Mucosa of gallbladder (tissue), 1 donor: ENCODE measurements at places on chromosomes 3 and 15. TPM values are rescaled to one million over a fixed set of nuclear protein-coding genes. Genes with fewer than 3 reads are reported as not detected.
A peak's percentile ranks its signal among the peaks of the same experiment; 100 is the strongest.

Gene PPP2R3A
- 16.9 TPM for total RNA-seq

Gene MIX23
- total RNA-seq, result 23.3 TPM

Gene SMAD6
- total RNA-seq, result 50.5 TPM

Gene SEMA4B
- 79.7 TPM for total RNA-seq

Gene SLC2A2
- total RNA-seq, result 22.4 TPM

Gene C3orf20
- not detected for total RNA-seq

Gene SETMAR
- total RNA-seq, result 21.9 TPM

Gene FBLN2
- total RNA-seq, result 44.3 TPM

Gene GAP43
- total RNA-seq, result 1.8 TPM

Gene POLQ
- 0.37 TPM for total RNA-seq

Gene TMEM207
- total RNA-seq, result not detected

- no peak for DNase-seq
These were observed 345.9 kb upstream of the TPRG1 start for GRCh38 chr3:188825901-188826300.

- no peak for DNase-seq
These were observed 117.1 kb upstream of the GOLIM4 start for GRCh38 chr3:168212664-168213285.

GRCh38 chr3:15319575-15319974 is 12.8 kb downstream of the SH3BP5 start:
- no peak for DNase-seq

DNA sequence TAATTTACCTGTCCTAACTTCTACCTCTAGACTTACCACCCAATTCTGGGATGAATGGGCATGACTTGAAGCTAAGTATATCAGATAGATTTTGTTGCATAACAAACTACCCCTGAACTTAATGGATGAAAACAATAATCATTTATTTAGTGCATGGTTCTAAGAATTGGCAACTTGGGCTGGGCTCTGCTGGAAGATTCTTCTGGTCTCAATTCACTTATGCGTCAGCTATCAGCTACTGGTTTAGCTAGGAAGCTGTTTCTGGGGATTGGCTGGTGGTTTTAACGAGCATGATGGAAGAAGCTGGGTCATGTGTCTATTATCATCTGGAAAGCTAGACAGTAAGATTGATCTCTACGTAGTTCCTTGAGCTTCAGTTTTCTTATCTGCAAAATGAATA is 77.3 kb upstream of the LMCD1 start:
- DNase-seq, result no peak

- peak; percentile 86 for DNase-seq
These were observed 14.9 kb downstream of the LIPH start for GRCh38 chr3:185537369-185537970.

DNA sequence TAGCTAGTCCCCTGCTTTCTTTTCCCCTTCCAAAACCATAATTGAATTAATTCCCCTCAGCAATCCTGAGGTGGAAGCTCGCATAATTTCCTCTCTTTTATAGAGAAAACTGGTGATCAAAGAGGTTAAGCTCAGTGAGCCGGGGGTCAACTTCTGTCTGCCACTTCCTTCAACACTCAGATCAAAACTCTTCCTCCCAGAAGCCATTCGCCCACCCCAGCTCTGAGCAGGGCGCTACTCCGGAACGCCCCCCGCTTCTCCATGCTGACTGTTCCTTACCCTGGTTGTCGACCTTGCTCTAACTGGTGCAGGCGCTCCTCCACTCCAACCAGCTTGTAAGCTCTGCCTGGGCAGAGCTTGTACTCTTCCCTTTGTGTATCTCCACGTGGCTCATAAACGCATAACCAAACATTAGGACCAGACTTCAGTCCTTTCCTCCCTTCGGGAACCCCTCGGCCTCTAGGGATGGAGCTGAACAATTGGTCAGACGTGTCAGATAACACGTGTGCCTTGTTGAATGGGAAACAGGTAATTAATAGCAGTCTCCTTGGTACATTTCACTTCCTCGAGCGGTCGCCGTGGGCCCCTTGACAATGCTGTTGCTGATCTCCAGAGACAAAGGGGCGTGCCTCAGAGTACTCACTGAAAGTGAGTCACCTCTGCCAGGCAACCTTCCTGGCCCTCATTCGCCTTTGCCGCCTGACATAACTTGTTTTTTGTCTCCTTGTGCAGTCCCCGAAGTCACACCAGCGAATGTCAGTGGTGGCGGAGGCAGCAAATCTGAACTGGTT is 71.8 kb downstream of the IL5RA start:
- peak; percentile 32 for DNase-seq

DNA sequence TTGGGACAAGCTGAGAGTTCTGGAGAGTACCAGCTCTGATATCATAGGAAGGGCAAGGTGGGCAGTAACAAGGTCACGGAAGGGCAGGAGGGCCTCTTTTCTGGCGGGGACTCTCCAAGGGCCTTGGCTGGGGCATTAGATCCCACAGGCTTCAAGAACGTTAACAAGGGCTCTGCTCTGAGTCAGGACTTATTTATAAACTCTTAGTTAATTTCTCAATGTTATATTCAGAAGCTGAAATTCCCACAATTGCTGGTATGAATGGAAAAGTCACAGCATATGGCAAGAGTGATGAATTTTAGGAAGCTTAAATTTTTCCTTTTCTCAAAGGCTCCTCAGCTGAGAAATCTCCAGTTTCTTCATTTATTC is 320.2 kb upstream of the TBC1D5 start:
- DNase-seq, result no peak

GRCh38 chr15:69893863-69894262 is 203.9 kb downstream of the TLE3 start:
- DNase-seq, result peak; percentile 20

DNA sequence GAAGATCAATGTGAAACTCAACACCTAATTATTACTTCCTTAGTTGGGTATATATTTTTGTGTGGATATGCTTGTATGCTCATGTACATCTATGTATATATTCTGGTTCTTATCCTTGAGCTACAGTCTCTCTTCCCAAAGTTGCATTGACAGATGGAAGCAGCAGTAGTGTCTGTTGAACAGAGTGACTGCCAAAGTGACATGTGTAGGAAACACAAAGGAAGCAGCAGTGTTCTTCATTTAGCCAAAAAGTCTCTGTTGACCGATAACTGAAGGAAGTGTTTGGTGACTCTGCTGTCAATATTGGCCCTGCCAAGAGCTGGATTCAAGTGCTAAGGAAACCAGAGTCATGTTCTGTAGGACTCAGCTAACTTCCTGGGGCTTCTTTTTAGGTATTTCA is 123.8 kb downstream of the C3orf70 start:
- no peak for DNase-seq

- no peak for DNase-seq
These were observed 17.1 kb downstream of the ZBED2 start for GRCh38 chr3:111577798-111578685.

DNA sequence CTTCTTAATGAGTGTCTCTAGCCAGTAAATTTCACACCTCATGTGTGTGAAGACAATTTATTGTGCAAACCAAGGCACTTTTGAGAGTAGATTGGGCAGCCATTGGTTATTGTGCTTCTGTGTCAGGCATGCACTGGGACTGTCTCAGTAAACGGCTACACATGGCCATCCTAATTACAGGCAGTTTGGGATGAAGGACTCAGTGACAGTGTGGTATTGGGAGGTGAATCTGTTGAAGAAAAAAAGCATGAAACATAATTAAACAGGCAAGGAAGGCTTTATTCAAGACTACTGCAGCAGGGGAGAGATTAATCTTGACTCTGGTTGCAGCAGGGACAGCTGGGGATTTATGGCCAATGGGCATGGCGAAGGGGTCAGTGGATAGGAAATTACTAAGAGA is 57.8 kb upstream of the NUDT16 start:
- no peak for DNase-seq

- no peak for DNase-seq
These were observed 8.5 kb downstream of the TGFBR2 start for GRCh38 chr3:30614943-30615342.

- DNase-seq, result no peak
These were observed 15.3 kb downstream of the SYNM start for GRCh38 chr15:99120050-99120777.

DNA sequence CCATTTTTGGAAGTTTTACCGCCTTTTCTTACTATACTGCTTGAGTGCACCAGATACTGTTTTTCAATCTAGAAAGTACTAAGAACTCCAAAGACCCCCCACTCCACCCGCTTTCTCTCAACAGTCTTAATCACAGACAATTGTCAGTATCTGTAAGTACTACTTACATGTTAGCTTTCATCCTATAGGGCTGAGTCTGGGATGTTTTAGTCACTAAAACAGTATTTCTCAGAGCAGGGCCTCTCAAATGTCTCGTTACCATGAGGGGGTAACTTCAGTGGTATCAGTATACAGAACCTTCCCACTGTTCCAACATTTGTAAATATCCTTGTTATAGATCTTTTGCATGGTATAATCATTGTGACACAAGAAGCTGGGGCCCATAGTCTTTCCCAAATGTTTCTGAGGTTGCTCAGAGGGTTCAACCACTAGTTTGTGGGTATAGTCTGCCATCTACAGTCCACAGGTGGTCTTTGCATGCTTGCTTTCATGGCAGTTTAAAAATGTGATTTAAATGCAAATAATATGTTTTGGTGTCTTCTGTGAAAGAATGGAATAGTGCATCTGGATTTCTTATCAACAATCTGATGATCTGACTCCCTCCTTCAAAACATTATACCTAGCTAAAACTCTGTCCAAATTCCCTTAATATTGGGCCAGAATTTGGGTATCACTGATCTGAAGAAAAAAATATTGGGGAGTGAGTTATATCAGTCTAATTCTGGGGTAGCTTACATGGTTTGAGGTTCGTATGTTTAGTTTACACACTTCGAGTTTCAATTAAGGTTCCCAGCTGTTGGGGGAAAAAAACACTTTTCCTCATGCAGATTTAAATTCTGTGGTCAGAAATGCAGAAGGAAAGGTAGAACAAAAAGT is 18.0 kb upstream of the DNAJC13 start:
- peak; percentile 18 for DNase-seq

DNA sequence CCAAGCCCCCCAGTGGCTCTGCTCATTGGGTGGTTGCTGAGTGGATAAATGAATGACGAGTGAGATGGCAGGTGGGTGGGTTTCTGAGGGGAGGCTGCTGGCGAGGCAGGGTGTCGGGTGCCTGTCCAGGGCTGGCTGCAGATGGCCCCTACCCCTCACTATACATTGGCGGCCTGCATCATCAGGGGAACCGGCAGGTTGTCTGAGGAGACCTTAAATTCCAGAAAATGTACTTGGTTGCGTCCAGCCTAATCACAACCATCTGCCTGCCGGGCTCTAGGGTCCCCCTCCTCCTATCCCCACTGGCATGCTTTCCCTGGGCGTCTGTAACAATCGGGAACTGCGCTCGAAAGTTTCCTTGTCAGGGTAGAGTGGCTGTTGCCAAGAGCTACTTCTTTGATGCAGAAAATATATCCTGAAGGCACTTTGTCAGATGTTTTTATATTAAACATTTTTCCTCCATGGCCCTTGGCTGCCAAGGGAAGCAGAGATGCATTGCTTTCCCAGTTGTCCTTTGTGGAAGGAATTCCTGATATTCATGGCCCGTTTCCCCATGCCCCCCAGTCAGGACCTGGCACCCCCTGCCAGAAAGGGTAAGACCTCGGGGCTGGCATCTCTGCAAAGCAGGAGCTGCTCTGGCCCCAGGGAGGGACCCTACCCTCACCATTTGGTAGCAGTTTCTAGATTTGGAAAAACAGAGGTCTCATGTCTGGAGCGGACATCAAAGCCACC is 22.9 kb downstream of the SMAD6 start:
- no peak for DNase-seq

- DNase-seq, result no peak
These were observed 21.9 kb upstream of the TIMP4 start for GRCh38 chr3:12180631-12181030.

GRCh38 chr3:144358191-144358590 is 386.6 kb downstream of the DIPK2A start:
- no peak for DNase-seq

DNA sequence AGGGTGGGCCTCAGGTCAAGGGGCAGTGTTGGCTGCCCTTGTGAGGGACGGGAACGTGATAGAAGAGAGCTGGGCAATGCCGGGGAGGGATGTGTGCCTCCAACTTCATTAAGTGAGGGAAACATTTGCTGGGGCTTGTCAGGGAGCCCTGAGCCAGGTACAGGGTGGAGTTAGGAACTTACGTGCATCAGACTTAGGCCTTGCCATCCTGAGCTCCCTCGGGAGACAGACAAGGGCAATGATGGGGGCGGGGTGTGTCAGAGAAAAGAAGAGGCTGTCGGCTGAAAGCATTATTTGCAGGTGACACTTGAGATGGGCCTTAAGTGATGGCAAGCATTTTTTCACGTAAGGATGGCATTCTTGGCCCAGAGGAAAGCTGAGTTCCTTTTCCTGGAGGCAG is 1.6 kb downstream of the FAM131A start:
- DNase-seq, result no peak

DNA sequence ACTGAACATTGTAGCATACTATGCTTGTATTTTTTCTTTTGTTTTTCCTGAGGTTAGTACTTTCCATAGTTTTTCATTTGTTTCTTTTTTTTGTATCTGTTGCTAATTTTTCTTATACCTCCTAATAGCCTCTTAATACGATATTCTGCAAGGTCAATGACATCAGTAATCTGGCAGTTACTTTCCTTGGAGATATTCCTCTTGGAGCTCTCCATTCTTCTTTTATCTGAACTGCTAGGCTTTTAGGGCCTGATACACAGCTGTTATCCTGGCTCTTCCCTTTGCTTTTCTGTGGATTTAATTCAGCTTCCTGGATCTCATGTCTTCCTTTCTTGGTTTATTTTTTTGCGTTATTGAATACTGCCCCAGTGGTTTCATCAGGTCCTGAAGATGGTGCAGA is 12.9 kb downstream of the ALPK3 start:
- no peak for DNase-seq

DNA sequence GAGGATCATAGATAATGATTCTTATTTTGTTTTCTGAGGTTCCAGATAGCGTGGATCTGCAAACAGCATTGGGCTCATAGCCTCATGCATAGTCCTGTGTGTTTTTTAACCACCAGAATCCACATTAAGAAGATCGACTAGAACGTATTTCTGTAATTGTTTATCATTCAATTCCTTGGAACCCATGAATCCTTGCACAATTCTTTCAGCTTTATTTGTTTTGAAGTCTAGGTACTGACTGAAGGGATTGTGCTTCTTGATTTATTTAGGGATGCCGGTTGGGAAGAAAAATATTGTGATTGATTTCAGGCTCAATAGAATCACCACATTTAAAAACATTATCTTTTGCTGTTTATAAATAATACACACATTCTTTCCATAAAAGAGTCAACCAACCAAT is 314.6 kb upstream of the ZNF717 start:
- DNase-seq, result no peak

GRCh38 chr3:100427699-100428098 is 26.4 kb downstream of the LNP1 start:
- no peak for DNase-seq

- no peak for DNase-seq
These were observed 108.4 kb downstream of the MINAR1 start for GRCh38 chr15:79540551-79540950.

DNA sequence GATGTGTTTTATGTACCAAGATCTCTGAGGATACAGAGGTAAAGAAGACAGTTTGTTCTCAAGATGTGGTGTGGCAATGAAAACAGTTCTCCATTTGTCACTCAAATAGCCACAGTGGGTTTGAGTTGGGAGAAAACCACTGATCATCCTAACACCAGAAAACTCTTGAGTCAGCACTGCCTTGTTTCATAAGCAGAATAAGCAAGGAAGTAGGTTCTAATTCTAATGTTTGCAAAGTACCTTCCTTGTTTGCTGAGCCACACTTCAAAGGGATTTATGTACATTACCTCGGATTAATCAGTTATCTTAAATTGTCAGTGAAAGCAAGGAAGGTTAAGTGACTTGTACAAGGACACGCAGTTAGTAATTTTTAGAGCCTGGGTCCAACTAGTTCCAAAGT is 107.8 kb upstream of the BOC start:
- DNase-seq, result no peak

GRCh38 chr15:68301301-68301700 is 23.8 kb downstream of the FEM1B start:
- peak; percentile 4 for DNase-seq

GRCh38 chr3:129122412-129123011 is 908 bp upstream of the RAB43 start:
- DNase-seq, result no peak
